ENCODE measurements at places on chromosomes 1 and 21. TPM values are rescaled to one million over a fixed set of nuclear protein-coding genes. Genes with fewer than 3 reads are reported as not detected.

DNA sequence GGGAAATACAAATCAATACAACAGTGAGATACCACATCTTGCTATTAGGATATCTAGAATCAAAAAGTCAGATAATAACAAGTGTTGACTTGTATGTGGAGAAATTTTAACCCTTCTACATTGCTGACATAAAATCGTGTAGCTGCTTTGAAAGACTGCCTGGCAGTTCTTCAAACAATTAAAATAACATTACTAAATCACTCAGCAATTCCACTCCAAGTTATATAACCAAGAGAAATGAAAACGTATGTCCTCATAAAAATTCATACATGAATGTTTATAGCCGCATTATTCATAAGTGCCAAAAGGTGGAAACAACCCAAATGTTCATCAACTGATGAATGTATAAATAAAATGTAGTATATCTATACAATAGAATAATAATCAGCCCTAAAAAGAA, 164.6 kb downstream of the RASAL2 start:
- DNase-seq, result no peak

DNA sequence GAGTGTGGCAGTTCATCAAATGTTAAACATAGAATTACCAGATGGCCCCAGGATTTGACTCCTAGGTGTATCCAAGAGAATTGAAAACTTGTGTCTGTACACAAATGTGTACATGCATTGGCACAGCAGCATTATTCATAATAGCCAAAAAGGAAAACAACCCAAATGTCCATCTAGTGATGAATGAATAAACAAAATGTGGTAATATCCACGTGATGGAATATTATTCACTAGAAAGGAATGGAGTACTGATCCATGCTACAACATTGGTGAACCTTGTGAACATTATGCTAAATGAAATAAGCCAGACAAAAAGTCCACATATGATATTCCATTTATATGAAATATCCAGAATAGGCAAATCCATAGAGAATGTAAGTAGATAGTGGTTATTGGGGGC, 77.7 kb downstream of the RAVER2 start:
- DNase-seq, result no peak

DNA sequence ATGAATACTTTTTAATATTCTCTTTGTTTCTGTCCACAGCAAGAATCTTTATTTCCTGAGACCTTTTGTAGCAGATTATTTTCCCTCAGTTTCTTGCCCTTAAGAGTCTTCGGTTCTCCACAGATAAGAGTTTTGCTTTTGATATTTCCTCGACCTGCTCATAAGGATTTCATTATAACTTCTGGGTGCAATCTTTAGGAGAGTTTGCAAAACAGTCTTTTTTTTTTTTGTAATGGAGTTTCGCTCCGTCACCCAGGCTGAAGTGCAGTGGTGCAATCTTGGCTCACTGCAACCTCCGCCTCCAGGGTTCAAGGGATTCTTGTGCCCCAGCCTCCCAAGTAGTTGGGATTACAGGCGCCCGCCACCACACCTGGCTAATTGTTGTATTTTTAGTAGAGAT, 10.1 kb upstream of the UBE4B start:
- no peak for DNase-seq

DNA sequence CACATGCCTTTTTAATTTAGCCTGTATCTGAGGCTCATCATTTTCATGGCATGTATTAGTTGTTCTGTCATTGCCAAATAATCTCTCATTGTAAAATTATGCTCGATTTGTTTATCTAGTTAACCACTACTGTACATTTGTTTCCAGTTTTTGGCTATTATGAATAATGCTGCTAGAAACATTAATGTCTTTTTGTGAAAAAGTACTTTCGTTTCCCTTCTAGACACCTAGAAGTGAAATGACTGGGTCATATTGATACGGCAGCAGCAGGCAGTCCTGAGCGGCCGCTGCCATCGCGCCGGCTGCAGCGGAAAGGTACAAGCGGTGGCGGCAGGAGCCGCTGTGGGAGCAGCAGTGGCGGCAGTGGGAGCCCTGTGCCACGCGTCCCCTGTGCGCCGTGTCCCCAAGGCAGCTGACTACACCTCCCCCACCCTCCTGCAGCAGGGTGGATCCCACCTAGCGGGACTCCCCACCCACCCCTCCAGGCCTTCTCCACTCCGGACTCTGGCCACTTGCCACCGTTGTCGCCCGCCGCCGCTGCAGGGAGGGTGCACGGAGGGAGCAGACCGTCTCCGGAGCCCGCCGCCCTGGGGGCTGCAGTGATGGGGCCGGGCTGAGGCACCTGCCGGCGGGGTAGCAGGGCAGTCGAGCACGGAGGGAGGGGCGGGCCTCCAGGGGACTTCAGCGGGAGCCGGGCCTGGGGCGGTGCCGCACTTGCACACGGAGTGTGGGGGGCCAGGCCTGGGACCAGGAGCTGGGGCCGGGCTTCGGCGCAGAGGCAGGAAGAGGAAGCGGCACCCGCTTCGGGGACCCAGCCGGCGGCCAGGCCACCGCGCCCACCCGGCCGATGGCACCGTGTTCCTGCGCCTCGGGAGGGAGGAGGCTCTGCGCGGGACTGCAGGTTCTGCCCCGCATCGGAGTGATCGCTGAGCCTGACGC, 66.8 kb upstream of the RGS7 start:
- peak; percentile 41 for DNase-seq

GRCh38 chr1:161241682-161242081, 3.7 kb upstream of the NR1I3 start:
- DNase-seq, result no peak

- DNase-seq, result no peak
Measured at GRCh38 chr1:205858141-205858961, 8.4 kb upstream of the PM20D1 start.

AADACL4 gene
- not detected for total RNA-seq

- no peak for DNase-seq
Measured at GRCh38 chr1:54253480-54253879, 53.5 kb downstream of the MRPL37 start.

- no peak for DNase-seq
Measured at GRCh38 chr1:183844806-183845205, 39.9 kb downstream of the RGL1 start.

SELENBP1 gene
- total RNA-seq, result not detected

DNA sequence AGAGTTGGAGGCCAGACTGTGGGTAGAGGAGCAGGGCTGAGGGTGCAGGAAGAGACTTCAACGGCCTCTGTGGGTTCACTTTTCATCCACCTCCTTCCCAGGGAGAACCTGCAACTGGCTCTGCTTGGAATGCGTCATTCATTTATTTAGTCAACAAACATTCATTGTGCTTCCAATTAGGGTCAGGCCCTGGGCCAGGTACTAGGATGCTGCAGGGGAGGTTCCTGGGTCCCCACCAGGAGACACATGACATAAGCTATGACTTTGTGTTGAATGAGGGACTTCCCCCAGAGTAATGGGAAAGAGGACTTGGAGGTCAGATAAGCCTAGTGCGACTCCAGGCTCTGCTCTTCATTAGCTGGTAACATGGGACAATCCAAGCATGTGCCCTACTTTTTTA, 46.3 kb upstream of the RPL11 start:
- no peak for DNase-seq

Data from activated naive CD4-positive, alpha-beta T cell treated with anti-CD3 and anti-CD28 coated beads for 36 hours (primary cell).